GM23248 (cell line): ENCODE measurements at places on chromosomes 7 and 10. TPM values are rescaled to one million over a fixed set of nuclear protein-coding genes. Genes with fewer than 3 reads are reported as not detected.

Gene RELN
- total RNA-seq: 0.38 and 0.97 TPM in 2 replicates

Gene HTR7
- total RNA-seq: 0.89 and 1.2 TPM in 2 replicates

- DNase-seq: peak; percentile 19
Measured at GRCh38 chr10:117987244-117987909, 59.4 kb downstream of the RAB11FIP2 start.

- peak; percentile 67 for DNase-seq
Measured at GRCh38 chr7:94223375-94224084, 171.2 kb upstream of the COL1A2 start.

GRCh38 chr10:131363416-131363815 is 51.9 kb upstream of the TCERG1L start:
- DNase-seq: no peak

DNA sequence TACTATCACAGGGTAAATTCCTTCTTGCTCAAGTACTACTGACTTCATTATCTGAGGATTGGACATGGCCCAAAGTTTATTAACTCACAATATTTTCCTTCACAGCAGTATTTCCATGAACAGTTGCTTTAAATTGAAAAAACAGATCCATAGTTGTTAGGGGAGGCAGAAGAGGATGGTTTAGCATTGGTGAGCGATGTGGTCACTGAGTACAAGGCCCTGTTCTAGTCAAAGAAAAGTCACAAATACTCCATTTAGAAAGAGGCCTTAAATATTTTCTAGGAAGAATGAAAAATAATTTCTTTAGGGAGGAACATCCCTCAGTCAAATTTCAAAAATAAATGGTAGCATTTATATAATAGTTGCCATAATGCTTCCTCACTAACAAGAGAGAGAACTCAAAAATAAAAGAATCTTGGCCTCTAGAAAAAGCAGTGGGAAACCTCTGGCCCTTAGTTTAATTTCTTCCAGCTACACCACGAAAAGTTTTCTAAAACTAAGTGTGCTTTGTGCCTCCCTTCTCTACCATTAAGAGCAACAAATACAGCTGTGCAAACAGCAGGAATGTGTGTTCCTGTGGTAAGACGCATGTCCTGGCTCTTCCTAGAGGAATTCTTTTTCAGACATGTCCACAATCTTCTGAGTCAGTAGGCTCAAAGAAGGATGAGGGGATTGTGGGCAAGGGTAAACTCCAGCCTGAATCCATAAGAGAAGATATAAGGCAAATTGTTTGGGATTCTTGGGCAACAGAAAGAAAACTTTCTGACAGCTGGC is 105.7 kb downstream of the HOXA1 start:
- DNase-seq: peak; percentile 8

DNA sequence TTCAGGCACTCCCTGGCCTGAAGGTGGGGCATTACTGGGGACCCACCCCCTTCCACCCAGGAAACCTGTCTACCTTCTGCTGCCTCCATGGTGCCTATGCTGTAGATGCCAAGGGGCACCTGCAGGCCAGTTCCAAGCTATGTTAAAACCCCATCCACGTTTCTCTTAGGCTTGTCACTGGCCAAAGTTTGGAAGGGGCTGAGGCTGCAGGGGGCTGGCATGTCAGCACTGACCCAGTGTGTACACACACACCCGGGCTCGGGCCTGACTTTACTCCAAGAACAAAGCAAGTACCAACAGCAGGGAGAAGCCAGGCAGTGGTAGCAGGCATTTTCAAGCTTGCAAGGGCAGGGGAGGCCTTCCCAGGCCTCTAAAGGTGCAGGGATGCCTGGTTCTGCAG is 53.8 kb upstream of the PCDH15 start:
- DNase-seq: no peak

Gene COBL
- total RNA-seq: not detected in 2 replicates

DNA sequence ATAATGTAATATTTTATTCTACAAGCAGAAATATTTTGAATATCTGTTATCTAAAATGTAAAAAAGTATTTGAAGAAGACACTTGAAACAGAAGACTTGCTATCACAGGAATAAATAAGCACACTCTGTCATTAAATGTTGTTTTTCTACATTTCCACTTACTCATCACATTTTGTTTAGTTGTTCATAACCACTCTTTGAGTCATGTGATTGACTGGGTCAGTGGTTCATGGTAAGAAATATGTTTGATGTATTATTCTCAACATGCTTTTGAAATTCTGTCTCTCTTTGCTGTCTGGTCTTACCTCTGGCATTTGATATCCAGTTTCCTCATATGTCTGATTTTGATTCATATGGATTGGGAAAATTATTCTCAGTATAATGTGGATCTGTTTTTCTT is 171.8 kb downstream of the SUGCT start:
- peak; percentile 47 for DNase-seq

DNA sequence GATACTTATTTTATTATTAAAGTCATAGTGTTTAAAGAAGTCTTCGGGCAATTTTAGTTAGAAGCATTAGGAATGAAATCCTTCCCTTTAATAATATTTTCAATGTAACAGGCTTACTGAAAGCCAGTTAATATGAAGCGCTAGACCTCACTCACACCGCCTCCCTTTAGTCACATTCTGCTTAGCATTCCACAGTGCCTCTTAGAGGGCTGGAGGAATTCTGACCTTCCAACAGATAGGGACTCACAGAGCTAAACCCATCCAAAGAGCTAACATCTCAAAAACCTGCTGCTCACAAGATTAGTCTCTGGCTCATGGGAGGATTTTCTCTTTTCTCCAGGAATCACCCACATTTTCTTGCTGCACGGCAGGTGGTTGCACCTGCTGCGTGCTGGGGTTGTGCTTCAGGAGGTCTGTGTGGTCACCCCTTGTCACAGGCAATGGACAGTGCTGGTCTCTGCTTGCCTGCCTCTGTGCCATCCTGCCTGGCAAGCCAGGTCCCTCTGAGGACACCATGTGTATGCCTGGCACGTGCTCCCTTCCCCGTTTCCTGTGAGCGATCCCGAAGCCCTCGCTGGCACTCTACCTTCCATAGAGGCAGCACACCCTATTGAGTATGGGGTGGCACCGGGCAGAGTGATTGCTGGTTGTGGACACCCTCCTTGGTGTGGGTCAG is 91.8 kb downstream of the KLF6 start:
- DNase-seq: no peak

Gene SEC61A2
- total RNA-seq: 9.7 and 20.6 TPM in 2 replicates

DNA sequence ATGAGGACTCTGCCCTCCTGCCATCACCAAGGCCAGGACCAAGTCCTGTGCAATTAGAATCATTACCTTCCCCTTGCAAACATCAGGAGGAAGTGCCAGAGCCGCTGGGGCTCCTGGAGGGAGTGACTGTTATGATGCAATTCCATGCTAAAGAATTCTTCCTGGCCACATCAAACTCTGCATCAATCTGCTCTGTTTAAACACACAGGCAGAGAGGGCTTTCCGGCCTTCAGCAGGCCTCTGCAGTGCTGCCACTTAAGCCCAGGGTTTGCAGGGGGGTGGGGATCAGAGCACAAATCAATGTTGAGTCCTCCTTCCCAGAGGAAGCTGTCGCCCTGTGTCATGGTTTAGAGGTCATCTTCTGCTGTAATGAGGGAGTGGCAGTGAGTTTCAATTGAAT is 58.1 kb downstream of the CTBP2 start:
- DNase-seq: peak; percentile 41

Gene USP54
- 4.2 and 18.5 TPM in 2 replicates for total RNA-seq

GRCh38 chr10:17460756-17461155 is 6.4 kb upstream of the ST8SIA6 start:
- no peak for DNase-seq

GRCh38 chr10:84241185-84241790 is at the start of gene LRIT1:
Gene LRIT1 (minus strand): TSS chr10:84241546. CDS start chr10:84241439, 107 bp downstream.
- no peak for DNase-seq

DNA sequence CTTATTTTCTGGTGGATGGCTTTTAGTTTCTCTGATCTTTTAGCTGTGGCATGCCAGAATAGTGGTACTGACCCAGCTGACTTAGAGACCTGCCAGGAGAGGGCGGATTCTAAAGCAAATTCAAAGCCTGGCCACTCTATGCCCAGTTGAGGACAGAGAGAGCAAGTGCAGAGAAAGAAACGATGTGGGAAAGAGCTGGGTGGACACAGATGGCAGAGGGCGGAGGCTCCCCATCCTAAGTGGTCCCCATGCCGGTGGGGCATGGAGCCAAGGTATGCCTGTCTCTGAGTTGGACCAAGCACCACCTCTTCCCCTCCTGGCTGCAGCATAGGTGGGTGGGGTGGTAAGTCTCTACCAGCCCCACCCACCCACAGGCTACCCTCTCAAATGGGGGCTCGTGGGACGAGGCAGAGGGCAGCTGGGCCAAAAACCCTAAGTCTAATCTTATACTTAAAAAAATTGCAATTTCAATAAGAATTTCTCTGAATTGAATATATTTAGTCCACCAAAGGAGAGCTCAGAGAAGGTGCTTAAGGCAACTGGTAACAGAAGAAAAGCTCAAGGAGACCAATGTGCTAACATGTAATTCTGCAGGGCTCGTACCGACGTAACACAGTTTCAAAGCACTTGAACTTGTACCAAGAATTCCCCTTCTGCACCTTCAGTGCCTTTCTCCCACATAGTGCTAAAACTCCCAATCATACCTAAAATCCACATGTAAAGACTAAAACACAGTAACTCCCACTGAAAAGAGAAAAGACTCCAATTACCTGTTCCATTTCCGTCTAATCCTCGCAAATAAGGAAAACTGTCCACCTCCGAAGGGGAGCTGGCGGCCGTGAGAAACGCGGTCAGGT is 85.7 kb upstream of the NMT2 start:
- DNase-seq: no peak

Gene ATG9B
- not detected in 2 replicates for total RNA-seq

- peak; percentile 62 for DNase-seq
Measured at GRCh38 chr7:26061678-26062603, 90.1 kb upstream of the NFE2L3 start.
